ENCODE measurements at places on chromosomes 7 and 10.

DNA sequence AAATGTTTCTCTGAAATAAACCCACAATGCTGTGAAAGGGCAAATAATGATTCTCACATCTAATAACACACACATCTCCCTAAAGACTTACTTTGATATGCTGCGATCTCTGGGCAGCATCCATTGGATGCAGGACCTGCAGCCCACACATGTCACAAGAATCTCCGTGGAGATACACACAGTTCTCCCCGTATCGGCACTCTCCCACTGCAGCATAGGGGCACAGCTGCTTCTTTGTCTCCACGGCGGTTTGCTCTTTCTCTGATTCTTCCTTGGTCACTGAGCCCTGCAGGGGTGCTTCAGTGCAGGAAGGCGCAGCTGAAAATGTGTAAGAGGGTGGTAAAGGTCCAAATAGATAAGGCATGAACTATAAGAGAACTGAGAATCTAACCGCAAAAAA, 20.4 kb downstream of the MKRN1 start:
- DNase-seq: no peak

DNA sequence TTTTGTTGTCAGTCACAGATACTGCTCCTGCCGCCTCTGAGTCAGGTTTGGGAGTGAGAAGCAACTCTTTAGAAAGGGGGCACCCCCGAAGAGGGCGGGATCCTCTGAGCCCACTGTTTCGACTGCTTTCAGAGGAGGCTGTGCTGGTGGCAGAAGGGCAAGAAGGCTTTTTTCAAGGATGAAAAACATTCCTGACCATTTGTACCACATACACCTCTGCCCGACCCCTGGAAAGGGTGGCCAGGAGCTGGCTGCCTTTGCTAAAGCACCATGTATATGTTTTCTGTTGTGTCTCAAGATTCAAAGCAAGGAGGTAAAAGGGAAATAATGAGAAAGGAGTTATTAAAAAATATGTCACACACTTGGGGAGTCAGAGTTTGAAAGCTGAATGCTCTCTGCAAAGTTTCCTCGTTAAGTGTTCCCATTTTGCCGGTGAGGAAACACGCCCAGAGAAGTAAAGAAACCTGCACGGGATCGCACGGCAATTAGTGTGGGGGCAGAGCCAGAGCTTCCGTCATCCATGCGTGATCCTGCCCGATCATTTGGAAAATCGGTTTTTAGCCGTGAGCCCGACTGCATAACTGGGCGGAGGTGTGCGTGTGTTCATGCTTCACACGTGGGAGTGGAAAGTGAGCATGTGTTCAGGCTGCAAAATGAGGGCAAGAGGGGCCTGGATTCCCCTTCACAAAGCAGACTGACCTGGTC, 163.2 kb downstream of the ADAM12 start:
- no peak for DNase-seq

DNA sequence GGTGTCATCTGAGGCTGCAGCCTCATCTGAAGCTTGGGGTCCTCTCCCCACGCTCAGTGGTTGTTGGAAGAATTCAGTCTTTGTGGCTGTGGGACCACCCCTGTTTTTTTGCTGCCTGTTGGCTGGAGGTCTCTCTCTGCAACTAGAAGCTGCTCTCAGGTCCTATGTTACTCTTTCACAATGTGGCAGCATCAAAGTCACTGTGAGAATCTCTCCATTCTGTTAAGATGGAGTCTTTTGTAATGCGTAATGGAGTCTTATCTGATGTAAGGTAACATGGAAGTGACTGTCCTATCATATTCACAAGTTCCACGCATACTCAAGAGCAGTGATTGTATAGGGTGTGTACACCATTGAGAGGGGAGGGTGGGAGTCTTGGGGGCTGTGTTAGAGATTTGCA, 24.9 kb downstream of the TSPAN13 start:
- no peak for DNase-seq

DNA sequence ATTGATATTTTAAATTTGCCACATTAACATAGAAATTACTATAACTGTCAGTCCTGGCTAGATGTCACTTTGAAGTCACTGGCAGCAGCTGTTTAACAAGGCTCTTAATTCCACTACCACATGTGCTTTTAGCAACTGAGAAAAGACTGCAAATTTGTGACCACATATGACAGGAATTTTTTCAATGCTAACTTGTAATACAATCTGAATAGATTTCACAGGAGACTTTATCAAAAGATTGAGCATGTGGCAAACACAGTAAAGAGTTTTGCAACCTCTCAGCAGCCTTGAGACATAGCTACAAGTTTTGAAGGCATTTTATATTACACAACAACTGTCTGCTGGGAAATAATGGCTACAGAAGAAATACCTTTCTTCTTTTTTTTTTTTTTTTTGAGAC, 73.0 kb downstream of the MICU1 start:
- DNase-seq: peak; percentile 36

DNA sequence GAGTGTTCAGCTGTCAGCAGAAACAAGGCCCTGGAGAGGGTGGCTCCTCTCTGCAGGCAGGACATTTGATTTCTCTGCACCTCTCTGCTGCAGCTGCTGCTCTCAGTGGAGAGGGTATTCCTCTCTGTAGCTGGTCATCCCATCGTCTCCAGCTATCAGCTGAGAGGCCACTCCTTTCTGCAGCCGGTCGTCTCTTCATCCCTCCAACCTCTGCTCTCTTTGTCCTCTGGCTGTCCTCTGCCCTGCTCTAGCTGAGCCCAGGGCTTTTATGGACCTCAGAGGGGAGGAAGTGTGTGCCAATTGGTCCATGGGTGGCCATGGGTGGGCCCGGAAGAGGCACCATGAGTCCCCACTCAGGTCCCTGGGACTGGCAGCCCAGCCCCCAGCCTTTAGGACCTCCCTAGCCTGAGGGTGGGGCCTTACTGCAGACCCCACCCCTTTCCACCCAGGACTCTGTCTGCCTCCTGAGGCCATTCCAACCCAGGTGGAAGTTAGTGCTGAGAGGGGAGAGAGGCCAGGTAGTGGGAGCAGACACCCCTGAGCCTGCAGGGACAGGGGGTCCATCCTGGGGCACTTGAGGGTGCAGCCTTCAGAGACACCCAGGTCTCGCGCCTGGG, 26.2 kb upstream of the CDCA7L start:
- DNase-seq: no peak
